A549 (cell line): ENCODE measurements at places on chromosomes 16 and 17. TPM values are rescaled to one million over a fixed set of nuclear protein-coding genes. Genes with fewer than 3 reads are reported as not detected.

DNA sequence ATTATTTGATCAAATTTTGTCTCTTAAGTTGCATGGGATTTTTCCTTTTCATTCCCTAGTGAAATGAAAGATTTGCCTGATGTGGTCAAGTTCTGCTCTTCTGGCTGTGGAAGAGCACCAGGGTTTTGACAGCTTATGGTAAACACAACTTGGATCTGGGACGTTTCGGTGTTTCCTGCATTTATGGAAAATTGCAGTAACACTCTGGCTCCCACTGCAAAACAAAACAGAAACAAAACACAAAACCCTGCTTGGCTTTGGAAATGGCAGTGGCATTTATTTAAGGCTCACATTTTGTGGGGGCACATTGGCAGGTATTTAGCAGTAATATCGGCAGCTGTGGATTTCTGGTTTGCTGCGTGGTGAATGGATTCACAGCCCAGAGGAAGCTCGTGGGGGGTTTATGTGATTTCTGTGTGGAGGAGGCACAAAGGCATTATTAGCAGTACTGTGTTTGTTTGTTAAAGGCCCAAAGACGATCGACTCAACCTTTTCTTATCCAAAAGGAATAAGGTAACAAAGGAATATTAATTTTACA is 377.8 kb downstream of the SNX29 start:
- no peak for DNase-seq

SENP3 gene
- polyA plus RNA-seq, result 104 to 119 TPM (median 114 TPM) in 3 replicates

DNA sequence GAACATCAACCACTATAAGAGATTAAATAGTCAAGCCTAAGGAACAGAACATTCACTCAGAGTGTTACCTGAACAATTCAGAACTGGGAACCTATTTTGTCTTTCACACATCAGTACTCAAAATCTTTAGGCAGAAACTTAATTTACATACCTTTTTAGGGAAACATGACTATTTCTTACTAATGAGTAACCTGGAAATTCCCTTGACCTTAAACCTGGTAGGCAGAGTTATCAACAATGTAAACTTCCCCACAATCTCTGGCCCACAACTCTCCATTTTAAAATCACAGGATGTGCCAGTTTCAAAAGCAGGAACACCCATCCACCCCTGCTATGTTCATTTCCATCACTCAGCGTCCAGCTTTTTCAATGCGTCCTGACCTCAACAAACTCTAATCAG is 132.9 kb upstream of the ANKFN1 start:
- DNase-seq, result no peak

DNA sequence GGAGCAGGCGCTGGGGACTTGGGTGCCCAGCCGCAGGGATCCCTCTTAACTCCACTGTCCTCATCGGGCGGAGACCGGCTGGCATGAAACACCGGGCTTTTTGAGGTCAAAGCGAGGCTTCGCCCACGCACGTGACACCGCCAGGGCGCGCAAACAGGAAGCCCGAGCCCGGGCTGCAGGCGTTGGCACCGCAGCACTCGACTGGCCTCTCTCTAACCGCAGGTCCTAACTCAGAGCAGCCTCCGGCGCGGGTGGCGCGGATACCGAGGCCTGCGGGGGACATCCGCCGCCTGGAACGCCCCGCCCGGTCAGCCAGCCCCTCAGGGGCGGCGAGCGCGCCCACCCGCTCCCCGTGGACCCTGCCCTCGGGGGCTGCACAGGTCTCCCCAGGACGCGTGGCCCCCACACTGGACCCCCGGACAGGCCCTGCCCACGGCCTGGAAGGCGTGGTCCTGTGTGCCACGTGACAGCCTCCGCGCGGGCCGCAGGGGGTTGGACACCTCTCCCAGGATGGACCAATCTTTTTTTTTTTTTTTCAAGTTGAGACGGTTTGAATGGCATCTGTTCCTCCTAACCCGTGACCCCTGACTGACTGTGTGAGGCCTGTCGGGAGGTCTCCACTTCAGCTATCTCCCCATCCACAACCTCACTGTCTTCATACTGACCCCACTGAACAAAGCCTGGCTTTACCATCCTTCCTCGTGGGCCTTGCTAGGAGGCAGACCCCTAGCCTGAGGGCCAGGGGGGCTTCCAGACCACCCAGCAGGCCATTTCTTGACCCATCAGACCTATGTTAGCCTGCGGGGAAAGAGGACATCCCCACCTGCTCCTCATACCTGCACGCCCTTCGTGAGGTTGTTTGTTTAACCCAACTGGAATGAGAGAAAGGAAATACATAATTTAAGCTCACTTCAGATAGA is 8.4 kb upstream of the SLC47A2 start:
- no peak for DNase-seq

DNA sequence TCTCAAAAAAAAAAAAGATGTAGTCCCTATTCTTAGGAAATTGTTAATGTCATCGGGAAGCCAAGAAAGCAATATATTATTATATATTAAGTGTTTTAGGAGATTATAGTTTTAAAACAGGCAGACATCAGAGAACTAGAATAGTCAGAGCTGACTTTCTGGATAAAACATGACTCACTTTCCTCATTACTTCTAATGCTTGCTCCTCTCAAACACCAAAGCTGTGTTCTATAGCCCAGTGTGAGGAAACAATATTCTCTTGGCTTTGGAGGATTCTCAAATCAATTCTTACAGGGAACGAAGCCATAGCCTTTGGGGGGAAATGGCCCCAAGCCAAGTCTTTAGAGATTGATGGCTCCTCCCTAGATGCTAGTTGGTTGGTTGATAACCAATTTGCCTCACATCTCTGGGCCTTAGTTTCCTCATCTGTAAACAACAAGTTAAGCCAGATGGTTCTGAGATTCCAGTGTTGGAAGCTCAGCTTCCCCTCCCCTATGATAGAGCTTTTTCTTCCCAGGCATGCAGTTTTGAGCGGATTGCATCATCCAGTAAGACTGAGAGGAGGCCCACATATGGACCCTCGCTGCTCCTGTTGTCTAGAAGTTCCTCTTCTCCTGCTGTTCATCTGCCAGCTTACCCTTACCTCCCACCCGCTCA is 12.4 kb downstream of the NMT1 start:
- DNase-seq, result no peak

DNA sequence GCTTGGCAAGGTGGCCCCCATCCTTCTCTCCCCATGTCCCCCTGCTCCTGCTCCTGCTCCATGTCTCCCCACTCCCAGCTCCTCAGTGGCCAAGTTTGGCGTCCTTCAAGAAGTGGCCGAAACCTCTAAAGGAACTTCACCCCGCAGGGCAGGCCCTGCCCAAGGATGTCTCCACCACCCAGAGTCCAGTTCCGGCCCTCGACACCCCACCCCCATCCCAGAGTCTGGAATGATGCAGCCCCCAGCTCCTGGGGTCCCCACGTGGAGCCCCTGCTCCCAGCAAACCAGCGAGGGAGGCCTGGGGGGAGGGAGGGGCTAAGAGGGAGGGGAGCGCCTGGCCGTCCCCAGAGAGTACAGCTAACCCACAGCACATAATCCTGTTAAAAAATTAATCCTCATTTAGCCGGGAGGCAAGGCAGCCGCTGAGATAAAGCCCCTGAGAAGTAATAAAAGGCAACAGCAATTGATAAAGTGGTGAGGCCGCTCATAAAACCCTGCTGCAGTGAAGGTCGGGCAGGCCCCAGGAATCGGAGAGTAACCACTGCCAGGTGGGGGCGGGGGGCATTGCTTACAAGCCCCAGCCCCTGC is 9.9 kb upstream of the ENPP7 start:
- DNase-seq, result no peak

PMP22 gene
- 39.1 to 40.7 TPM (median 40.1 TPM) in 3 replicates for polyA plus RNA-seq

- no peak for DNase-seq
These were observed 12.0 kb downstream of the PHB1 start for GRCh38 chr17:49402706-49403105.

MYH1 gene
- not detected in 3 replicates for polyA plus RNA-seq
